Thymus (tissue), 14 donors: ENCODE measurements at places on chromosomes 7 and 10.
A peak's percentile ranks its signal among the peaks of the same experiment; 100 is the strongest.

- no peak for DNase-seq
Measured at GRCh38 chr10:29668628-29669027, 33.9 kb upstream of the SVIL start.

GRCh38 chr10:28581916-28582315, 49.0 kb downstream of the WAC start:
- no peak for DNase-seq

GRCh38 chr7:147305827-147306226, 1189.2 kb downstream of the CNTNAP2 start:
- no peak for DNase-seq

DNA sequence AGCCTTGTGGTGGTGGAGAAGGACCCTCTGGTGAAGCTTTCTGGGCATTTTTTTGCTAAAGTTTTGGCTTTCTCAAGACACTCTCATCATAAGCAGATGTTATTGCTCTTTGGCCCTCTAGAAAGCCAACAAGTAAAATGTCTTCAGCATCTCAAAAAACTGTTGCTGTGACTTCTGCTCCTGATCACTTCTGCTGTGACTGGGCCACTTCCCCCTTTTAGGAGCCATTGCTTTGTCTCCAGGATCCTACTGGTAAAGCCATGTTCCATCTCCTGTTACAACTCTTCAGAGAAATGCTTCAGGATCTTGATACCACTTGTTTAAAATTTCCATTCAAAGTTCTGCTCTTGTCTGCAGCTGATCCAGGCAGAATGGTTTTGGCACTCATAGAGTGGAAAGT, 10.9 kb downstream of the PARP12 start:
- no peak for DNase-seq

DNA sequence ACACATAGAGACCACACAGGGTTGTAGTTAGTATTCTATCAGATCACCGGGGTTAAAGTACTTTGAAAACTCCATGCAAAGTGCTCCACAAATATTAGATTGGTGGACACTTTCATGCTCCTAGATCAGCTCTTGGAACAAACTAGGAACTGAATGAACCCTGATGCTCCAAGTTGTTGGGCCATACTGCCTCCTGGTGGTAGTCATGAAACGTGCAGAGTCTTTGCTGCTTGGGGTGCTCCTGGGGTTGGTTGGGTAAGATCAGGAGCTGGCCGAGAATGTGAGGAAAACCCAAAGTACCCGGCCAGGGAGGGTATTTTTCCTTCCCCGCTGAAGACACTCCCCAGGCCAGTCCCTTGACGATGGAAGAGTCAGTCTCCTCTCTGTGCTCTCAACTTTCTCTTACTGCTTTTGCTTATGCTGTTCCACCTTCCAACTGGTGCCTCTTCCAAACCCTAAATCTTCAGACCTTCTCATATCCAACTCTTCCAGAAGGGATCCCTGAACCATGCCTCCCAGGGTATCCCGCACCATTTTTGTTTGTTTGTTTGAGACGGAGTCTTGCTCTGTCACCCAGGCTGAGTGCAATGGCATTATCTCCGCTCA, 918 bp upstream of the RPEL1 start:
- DNase-seq = peak; percentile 57

GRCh38 chr7:116139007-116139406, 71.3 kb upstream of the TES start:
- DNase-seq = no peak

- DNase-seq = no peak
Measured at GRCh38 chr7:36865019-36865418, 140.7 kb upstream of the AOAH start.

DNA sequence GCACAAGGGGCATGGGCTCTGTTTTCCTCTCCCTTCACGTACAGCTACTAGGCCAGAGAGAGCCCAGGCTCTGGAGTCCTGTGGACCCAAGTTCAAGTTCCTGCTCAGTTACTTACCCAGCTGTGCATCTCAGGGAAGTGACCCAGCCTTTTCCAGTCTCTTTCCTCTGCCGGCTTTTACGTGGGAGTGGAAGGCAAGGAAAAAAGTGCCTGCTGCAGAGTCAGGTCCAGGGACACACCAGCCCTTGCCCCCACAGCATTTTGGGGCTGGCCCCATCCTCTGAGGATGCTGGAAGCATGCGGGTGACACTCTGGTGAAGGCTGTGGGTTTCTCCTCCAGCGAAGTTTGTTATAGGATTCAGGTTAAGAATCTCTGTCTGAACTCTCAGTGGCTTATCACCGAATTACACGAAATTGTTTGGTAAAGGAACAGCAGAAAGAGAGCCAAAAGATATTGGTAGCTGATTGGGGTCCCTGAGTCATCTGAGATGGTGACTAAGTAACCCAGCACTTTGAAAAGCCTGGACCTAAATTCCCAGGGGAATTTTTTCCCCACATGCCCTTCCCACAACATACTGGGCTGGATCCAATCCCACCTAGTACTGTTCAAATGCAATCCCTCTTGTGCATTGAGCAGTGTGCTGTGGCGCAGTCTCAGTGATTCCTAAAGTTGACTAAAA, 424.3 kb downstream of the RPS24 start:
- DNase-seq = no peak
